ENCODE measurements at places on chromosomes 12 and 14. TPM values are rescaled to one million over a fixed set of nuclear protein-coding genes. Genes with fewer than 3 reads are reported as not detected.

DNA sequence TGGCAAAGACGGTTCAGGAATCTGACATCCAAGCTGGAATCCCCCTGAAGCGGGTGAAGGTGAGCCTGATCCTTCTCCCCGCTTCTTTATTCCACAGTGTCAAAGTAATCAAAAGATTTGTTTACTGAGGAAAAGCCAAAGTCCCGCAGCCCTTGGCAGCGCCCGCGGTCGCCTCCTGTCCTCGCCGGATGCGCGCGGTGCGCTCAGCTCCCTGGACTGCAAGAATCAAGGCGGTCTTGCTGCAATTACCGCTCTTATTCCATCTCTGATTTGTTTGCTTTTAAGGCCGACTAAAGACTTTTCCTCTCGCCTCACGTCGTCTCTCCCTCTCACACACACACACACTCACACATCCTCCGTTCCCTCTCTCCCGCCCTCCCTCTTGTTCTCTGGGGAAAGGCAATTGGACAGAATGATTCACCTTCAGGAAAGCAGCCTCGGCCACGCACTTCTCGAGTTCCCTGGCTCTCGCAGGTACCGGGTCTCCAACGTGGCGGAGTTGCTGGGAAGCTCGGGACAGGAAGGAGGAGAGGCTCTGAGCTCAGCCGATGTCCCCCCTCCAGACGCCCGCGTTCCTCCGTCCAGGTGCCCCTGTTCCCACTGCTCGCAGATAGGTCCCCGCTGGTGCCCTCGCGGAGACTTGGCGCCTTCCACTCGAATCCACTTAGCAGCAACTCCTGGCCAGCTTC is 68.6 kb upstream of the USP15 start:
- peak; percentile 32 for DNase-seq

- DNase-seq, result no peak
Measured at GRCh38 chr12:67774983-67775587, 126.5 kb downstream of the DYRK2 start.

GRCh38 chr12:77249892-77250291 is 184.5 kb upstream of the E2F7 start:
- no peak for DNase-seq

- no peak for DNase-seq
Measured at GRCh38 chr12:70549340-70550179, 87.7 kb downstream of the PTPRB start.

- peak; percentile 23 for DNase-seq
Measured at GRCh38 chr14:57492859-57493258, 798 bp downstream of the CCDC198 start.

DNA sequence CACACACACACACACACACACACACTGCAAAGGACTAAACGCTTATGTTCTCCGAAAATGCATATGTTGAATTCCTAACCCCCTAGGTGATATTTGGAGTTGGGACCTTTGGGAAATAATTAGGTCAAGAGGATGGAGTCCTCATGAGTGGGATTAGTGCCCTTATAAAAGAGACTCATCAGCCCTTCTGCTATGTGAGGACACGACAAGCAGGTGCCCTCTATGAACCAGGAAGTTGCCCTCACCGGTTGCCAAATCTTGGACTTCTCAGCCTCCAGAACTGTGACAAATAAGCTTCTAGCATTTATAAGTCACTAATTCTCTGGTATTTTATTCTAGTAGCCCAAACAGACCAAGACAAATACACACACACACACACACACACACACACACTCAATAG is 20.7 kb upstream of the TCP11L2 start:
- DNase-seq, result no peak

DNA sequence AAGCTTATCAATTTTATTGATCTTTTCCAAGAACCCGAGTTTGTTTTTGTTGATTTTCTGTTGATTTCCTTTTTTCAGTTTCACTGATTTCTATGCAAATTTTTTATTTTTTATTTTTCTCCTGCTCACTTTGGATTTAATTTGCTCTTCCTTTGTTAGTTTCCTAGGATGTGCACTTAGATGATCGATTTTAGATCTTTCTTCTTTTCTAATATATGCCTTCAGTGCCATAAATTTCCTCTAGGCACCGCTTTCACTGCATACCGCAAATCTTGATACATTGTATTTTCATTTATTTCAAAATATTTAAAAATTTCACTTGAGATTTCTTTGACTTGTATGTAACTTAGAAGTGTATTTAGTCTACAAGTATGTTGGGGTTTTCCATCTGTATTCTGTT is 9.5 kb downstream of the TOGARAM1 start:
- DNase-seq, result no peak

DNA sequence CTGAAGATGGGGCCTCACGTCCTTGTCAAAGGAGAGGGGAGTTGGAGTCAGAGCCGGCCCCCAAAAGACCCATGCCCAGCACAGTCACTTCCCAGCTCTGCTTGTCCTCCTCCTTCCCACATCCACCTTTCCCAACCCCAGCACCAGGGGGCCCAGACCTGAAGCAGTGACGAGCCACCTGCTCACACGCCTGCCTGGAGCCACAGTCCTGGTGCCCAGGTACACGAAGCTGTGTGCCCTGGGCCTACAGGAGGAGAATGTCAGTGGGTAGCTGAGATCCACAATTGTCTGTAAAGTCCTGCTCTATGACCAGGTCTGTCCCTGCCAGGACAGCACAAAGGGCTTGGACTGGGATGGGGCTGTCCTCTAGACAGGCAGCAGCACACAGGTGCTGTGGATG is 126.8 kb upstream of the PZP start:
- no peak for DNase-seq

DNA sequence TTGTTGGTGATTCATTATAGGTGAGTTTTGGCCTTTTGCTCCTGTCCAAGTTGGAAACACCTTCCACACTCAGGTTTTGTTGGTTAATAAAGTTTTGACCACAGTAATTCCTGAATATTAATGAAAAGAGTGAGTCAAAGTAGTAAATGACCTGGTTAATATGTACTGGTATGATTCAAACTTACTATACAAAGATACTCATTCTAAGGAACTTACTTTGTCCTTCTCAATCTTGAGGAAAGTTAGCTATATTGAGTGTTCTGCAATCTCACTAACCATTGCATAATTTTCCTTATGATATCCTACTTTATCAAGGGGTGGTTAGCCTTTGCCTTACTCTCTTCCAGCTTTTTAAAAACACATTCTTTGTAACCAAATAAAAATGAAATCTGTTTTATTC is 20.9 kb upstream of the HECTD1 start:
- no peak for DNase-seq

- DNase-seq, result no peak
Measured at GRCh38 chr12:116713527-116713926, 24.3 kb downstream of the SPRING1 start.

GRCh38 chr12:88227871-88228270 is 85.8 kb downstream of the TMTC3 start:
- DNase-seq, result no peak

DNA sequence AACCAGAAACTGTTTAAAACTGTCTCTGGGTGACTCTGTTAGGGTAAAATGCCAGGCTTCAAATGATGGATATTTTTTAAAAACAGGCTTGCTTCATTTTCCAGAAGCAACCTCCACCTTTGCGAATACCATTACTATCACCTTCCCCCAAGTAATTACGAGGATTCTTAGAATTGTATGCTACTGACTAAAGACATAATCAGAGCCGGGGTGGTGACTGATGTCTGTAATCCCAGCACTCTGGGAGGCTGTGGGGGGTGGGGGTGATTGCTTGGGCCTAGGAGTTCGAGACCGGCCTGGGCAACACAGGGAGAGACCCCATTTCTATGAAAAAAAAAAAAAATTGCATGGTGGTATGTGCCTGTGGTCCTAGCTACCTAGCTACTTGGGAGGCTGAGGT is 38.3 kb downstream of the FGD6 start:
- DNase-seq, result no peak

Gene PLCZ1
- not detected for total RNA-seq

Gene ERGIC2
- 66.0 TPM for total RNA-seq

Gene SOAT2
- total RNA-seq, result 0.04 TPM

Gene SINHCAF
- total RNA-seq, result 20.8 TPM

Gene AKAP6
- total RNA-seq, result 87.1 TPM

Gene SLC7A8
- total RNA-seq, result 4.2 TPM

Gene CMTM5
- total RNA-seq, result 1.1 TPM

Gene INHBE
- 1.8 TPM for total RNA-seq

All from muscle of leg (tissue), 16 donors.